A375 (cell line): ENCODE measurements at places on chromosomes 1 and 21. TPM values are rescaled to one million over a fixed set of nuclear protein-coding genes. Genes with fewer than 3 reads are reported as not detected.

The ZSCAN20 gene
- total RNA-seq, result 2.9 and 3.6 TPM in 2 replicates

The S100B gene
- 62.9 and 82.2 TPM in 2 replicates for total RNA-seq

The SCCPDH gene
- total RNA-seq, result 54.3 and 54.7 TPM in 2 replicates

The INSRR gene
- total RNA-seq, result 0.05 TPM in 1 of 2 replicates, not detected in the other

The HAPLN2 gene
- total RNA-seq, result not detected in 2 replicates

The EPHA10 gene
- not detected in 2 replicates for total RNA-seq

The IVL gene
- total RNA-seq, result 0.08 TPM in 1 of 2 replicates, not detected in the other

The AMY1C gene
- total RNA-seq, result not detected in 2 replicates

The RHBDL2 gene
- 0.42 and 0.87 TPM in 2 replicates for total RNA-seq

The INKA2 gene
- total RNA-seq, result 3.9 and 4.0 TPM in 2 replicates

The LENEP gene
- total RNA-seq, result not detected in 2 replicates

The FMO1 gene
- not detected in 2 replicates for total RNA-seq

The NUP210L gene
- 0.08 TPM in 1 of 2 replicates, not detected in the other for total RNA-seq

The TRAF3IP3 gene
- total RNA-seq, result not detected in 2 replicates

The CRNN gene
- not detected in 2 replicates for total RNA-seq

The PHACTR4 gene
- 11.7 and 17.3 TPM in 2 replicates for total RNA-seq

The CR2 gene
- not detected in 2 replicates for total RNA-seq

The CHODL gene
- total RNA-seq, result not detected in 2 replicates

The CYP4A11 gene
- not detected in 2 replicates for total RNA-seq

The SDHB gene
- total RNA-seq, result 187 and 217 TPM in 2 replicates

The AMY2A gene
- not detected in 2 replicates for total RNA-seq

The TSPEAR gene
- not detected in 2 replicates for total RNA-seq
